ENCODE measurements at places on chromosomes 5 and 9. TPM values are rescaled to one million over a fixed set of nuclear protein-coding genes. Genes with fewer than 3 reads are reported as not detected.

The TXNDC8 gene
- not detected for total RNA-seq

The LAMC3 gene
- 0.38 TPM for total RNA-seq

The SLC46A2 gene
- not detected for total RNA-seq

The HRCT1 gene
- total RNA-seq: 3.6 TPM

The S1PR3 gene
- 19.4 TPM for total RNA-seq

The GRIA1 gene
- not detected for total RNA-seq

DNA sequence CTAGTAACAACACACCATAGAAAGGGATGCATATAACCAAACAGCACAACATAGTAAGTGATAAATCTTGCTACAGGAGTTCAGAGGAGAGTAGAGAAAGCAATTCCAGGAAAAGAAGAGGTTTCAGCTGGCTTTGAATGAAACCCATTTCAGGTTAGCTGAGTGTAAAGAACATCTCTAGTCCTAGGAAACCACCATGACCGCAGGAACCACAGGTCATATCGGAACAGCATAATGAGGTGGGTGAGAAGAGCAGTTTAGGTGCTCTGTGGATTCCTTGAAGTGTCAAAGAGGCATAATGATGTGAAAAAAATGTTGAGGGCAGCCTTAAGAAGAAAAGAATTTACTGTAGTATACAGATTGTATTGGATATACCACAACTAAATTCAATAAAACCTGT, 507.5 kb downstream of the MTRR start:
- no peak for DNase-seq
- H3K27me3 ChIP-seq: peaks cover 15% of the 10 kb centered on the region
- H3K4me1 ChIP-seq: no peaks in the 10 kb centered on the region
- no peak overlapping the region for H3K4me3 ChIP-seq

- peaks cover 6% of the 10 kb centered on the region for H3K4me1 ChIP-seq
- no peaks in the 10 kb centered on the region for H3K36me3 ChIP-seq
- H3K27ac ChIP-seq: no peak overlapping the region
Measured at GRCh38 chr9:130058154-130058553, 4.4 kb downstream of the GPR107 start.

GRCh38 chr9:71830929-71831328, 62.6 kb upstream of the CEMIP2 start:
- no peak overlapping the region for H3K4me3 ChIP-seq
- peak; percentile 55 for DNase-seq
- no peaks in the 10 kb centered on the region for H3K27me3 ChIP-seq

- no peak overlapping the region for H3K27ac ChIP-seq
- DNase-seq: no peak
- no peaks in the 10 kb centered on the region for H3K27me3 ChIP-seq
- H3K4me1 ChIP-seq: peaks cover 8% of the 10 kb centered on the region
- no peak overlapping the region for H3K4me3 ChIP-seq
Measured at GRCh38 chr5:130400091-130400490, 495.8 kb downstream of the CHSY3 start.

GRCh38 chr9:30103647-30104394, 2280.6 kb upstream of the ACO1 start:
- no peak overlapping the region for H3K4me3 ChIP-seq
- no peaks in the 10 kb centered on the region for H3K36me3 ChIP-seq
- no peak overlapping the region for H3K27ac ChIP-seq

DNA sequence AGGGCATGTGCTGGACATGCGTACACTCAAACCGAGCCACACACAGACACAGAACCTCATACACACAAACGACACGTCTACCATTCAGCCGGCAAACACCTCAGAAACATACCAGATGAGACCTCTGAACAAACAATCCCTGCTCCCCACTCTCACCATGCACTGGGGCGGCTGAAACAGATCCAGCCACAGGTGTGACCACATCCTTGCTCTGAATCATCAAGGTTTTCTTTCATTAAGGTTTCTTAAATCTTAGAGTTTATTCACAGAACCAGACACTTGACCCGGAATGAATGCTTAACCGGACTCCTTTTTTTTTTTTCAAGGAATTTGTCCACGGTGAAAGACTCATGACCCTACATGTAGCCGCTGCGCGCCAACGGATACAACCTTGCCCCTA, 26.2 kb downstream of the TERT start:
- H3K27me3 ChIP-seq: 0 out of 2 replicates have a peak, but pooled peaks cover 5% of the 10 kb centered on the region
- H3K27ac ChIP-seq: no peak overlapping the region
- no peaks in the 10 kb centered on the region for H3K4me1 ChIP-seq
- DNase-seq: no peak
- H3K4me3 ChIP-seq: no peak overlapping the region

GRCh38 chr5:9869616-9870288, 239.6 kb upstream of the TAS2R1 start:
- no peaks in the 10 kb centered on the region for H3K36me3 ChIP-seq
- peaks cover 19% of the 10 kb centered on the region for H3K4me1 ChIP-seq
- H3K27ac ChIP-seq: peak overlapping the region; percentile 40
- H3K27me3 ChIP-seq: no peaks in the 10 kb centered on the region
- peak; percentile 39 for DNase-seq

DNA sequence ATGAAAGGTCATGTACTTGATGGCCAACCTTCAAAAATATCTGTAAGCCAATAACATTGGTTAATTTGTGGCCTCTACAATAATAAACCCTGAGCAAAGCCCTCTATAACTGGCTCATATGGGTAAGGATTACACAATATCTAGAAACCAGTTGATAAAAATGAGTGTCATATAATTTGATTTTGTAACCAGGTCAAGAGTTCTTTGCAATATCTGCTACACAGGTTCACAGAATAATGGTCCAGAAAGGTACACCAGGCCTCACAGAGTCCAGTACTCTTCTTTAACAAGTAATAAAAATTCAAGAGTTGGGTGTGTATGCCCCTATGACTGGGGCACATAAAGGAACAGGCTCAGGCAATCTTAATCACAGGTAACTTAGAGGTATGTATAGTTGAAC, 95.3 kb downstream of the AUH start:
- DNase-seq: no peak
- no peaks in the 10 kb centered on the region for H3K4me1 ChIP-seq
- no peak overlapping the region for H3K4me3 ChIP-seq
- H3K36me3 ChIP-seq: no peaks in the 10 kb centered on the region
- no peaks in the 10 kb centered on the region for H3K27me3 ChIP-seq
- no peak overlapping the region for H3K27ac ChIP-seq
